T follicular helper cell (primary cell): ENCODE measurements at places on chromosomes 1 and 21.

DNA sequence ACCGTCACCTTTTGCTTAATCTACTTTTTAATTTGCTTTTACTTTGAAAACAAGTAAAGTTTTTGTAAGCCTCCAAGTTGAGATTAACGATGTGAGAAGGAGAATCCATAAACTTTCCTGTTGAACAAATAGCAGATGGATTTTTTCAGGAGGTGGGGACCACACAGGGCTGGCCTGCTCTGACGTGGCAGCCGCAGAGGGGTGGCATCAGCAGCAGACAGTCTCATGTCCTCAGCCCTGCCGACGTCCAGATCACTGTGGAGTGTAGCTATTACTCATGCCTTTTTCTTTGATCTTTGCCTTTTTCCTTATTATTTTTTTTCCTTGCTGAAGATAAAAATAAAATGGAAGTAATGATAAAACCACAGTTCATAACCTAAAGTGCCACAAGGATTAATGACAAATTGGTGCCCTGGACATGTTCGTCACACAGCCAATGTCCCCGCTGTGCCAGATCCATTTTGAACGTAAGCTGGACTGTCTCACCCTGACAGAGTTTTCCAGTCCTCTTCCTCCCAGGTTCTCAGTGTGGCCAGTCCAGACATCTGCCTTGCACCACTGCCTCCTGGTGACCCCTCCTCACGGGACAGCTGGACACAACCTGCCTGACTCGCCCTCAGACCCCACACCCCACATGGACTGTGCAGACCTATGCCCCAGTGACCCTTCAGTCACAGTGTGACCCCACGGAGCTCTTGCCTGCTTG is 15.4 kb upstream of the ZBTB21 start:
- no peak for DNase-seq

GRCh38 chr1:50917138-50918137 is 42.6 kb downstream of the FAF1 start:
- DNase-seq = no peak

DNA sequence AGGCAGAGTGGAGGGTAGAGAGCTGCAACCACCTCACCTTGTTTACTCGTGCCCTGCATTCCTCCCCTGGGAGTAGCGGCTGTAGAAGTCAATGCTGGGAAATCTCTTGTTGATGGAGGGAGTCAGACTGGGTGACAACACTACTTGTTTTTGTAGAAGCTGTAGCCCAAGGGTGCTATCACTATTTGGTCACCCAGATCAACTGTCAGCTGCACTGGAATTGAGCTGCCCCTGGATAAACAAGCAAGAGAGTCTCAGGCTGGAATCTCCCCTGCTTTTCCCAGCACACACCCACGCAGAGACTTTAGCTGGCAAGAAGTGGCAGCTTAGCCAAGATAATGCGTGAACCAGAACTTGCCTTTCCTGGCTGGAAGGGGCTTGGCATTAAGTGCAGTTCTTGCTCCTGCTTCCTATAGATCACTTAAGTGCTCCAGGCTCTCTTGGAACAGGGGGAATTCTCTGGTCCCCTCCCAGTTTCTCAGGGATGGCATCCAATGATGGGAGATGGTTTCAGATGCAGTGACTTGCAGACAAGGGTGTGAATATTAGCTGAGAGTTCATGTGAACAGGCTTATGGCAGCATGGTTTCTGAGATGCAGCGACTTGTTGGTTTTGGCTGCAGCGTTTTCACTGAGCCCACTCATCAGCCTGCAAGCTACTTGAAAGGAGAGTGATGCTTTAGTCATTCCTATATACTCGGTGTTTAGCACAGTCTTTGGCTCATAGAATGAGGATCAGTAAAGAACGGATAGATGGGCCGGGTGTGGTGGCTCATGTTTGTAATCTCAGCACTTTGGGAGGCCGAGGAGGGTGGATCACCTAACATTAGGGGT is 16.8 kb downstream of the ATP2B4 start:
- no peak for DNase-seq

DNA sequence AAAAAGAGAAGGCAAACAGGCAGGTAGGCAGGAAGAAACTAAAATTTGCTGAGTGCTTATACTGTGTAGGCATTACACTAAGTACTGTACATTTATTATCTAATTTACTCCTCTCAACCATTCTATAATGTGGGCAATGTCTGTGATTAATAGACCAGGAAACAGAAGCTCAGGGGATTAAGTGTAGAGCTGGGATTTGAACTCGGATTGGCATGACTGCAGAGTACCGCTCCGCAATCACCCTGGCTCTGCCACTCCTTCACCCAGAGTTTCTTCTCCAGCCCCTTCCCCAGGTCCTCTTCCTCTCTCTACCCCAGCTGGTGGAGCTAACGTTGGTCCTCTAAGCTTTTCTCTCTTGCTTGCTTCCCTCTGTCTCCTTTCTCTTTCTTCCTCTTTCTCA is 11.5 kb upstream of the S100A2 start:
- DNase-seq = no peak

DNA sequence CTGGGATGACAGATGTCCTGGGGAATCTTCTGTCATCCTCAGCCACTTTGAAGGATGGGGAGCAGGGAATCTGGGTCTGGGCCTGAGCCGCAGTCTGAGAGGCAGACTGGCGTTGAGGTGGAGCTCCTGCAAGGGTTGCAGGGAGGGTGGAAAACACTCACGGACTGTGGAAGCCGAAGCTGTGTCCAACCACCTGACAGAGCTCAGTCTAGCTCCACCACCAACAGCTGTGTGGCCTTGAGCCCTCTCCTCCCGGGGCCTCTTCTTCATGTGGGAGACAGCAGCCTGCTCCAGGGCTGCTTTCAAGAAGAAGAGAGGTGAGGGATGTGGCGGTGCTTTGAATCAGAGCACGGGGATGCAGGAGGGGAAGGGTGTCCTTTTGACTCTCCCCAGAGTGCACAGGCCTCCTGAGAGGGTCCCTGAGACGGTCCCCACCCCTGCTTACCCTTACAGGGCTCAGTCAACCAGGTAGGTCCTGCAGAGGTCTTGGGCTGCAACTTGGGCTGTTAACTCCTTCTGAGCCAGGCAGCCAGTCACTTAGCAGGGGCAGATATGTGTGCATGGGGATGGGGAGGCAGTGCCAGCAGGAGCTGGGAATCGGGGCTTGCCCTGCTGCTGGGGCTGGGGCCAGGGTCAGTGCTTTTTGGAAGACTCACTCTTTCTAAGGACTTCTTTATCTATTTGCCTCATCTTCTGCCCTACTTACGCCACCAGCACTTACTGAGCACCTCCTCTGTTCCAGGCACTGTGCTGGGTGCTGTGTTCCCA is 216.3 kb downstream of the PTPRU start:
- DNase-seq = no peak

DNA sequence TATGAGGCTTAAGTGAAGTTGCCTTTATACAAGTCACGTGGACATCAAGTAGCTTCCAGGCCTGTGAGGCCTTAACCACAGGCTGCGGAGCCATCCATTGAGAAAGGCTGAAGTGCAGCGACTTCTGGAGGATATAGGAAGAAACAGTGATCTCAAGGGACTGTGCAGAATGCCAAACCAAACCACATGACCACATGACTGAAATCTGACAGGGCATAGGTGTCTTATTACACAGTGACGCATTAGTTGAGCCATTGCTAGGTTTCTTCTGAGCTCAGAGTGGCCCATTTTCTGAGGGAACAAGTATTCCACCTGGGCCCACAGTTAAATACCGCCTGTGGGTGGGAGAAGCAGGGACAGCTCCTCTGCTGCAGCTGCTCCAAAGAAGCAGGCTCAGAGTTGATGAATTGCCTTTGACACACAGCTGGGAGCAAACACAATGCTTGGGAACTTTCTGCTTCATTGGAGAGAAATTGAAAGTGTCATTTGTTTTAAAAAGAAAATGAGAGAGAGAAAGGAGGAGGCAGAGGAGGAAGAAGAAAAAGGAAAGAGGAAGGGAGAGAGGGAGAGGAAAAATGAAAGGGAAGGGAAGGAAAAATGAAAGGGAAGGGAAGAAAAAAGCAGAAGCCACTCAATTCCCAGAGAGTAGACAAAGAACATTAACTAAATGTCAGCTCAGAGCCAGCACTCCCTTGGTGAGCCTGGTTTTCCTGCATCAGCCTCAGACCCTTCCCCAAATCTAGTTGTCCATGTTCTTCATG is 94.4 kb downstream of the COLGALT2 start:
- DNase-seq = no peak

DNA sequence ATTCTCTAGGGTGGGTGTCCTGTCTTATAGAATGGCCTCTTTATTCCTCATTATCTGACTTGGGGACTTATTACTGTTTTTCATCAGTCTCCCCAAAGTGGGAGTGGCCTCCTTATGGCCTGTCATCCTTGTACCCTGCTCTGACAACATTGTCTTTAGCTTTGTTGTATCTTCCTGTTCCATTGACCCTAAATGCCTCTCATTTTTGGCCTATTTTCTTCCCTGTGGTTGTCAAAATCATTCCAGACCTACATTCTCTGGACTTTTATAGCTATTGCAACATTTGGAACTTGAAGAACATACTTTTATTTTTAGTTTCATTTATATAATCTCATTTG is 9.7 kb downstream of the SFT2D2 start:
- no peak for DNase-seq

- DNase-seq = no peak
Observed at GRCh38 chr1:43352351-43352705, 6.5 kb upstream of the CDC20 start.

DNA sequence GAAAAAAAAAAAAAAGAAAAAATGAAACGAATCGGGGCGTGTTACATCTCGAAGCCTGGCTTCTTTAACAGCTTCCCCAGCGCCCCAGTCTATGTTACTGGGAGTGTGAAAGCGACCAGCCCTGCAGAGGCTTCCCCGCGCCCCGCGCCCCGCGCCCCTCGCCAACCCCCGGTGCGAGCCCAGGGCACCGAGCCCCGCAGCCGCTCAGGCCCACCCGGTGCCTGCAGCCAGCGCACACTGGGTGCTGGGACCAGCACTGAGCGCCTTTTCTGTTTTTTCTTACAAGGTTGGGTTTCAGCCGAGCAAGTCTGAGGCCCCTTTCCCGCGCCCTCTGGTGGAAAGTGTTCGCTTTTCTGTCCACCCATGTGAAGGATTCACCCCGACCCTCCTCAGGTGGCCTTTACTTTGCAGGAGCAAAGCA is 42.1 kb upstream of the ZNF496 start:
- peak; percentile 36 for DNase-seq

DNA sequence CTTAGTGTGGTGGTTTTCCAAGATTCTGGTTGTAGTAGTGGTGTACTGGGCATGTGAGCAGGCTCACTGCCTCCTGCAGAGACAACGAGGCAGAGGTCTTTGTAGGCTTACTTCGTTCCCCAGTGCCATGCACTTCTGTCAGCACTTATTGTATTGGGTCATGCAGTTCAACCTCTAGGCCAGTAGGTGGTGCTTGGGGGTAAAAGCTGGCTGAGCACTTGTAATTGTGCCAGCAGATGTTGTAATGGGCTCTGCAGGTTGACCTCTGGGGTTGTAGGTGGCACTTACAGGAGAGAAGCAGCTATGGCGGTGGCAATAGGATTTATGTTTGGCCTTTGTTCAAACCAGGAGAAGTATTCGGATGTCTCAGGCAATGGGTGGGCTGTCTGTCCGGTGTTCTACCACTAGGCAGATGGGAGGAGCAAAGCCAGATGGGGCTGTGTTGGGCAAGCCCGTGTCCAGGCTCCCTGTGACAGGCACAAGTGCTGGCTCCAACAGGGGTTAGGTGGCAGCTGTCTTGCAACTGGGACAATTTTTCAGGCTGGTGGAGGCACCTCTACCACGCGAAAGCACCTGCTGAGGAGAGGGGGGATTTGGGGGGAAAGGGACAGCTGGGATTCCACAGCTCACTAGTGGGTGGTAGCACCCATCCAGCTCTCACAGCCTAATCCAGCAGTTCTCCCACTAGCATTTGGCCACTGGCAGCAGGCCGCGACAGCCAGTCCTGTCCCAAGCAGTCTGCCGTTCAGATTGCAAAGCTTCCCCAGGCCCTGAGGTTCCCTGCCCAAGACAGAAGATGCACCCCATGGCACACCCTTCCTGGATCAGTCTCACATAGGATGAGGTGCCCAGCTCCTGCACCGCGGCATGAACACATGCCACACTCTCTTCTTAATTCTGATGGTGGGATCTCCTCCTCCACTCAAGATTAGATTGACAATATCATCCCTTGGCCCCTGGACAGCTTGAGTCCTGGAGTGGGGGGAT is 274.5 kb downstream of the CTH start:
- peak; percentile 8 for DNase-seq

GRCh38 chr1:31776516-31776915 is 12.4 kb upstream of the ADGRB2 start:
- no peak for DNase-seq

DNA sequence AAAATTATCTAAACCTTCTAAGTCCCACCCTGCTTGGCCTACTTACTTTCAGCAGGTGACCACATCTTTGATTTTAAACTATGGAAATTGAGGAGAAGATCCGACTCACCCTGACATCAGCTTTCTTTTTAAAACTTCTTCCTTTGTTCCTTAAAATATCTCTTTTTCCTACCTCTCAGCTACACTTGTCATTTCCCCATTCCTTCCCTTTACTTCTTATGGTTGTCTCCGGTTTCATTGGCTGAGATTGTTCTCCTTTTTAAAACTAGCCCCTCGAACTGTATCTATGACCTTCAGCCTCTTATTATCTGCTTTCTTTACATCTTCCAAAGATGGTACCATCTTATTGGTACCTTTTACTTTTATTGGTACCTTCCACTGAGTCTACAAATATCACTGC is 87.8 kb upstream of the NRIP1 start:
- no peak for DNase-seq

DNA sequence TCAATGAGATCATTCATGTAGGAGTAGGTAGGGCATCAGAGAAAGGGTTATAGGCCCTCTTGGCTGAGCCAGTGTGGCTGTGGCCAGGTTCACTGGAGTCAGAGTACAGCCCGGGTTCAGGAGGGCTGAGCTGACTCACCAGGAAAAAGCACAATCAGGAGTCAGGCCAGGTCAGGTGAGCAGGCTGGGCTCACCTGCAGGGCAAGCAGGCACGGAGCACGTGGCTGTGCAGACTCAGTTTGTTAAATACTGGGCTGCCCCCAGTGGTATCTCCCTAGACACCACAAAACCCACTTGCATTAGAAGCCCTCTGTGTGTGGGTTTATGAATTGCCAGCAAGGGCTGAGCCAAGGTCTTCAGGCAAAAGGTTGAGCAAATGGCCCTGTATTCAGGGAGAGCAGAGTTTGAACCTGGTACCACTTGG is 122.1 kb upstream of the SERBP1 start:
- DNase-seq = no peak

DNA sequence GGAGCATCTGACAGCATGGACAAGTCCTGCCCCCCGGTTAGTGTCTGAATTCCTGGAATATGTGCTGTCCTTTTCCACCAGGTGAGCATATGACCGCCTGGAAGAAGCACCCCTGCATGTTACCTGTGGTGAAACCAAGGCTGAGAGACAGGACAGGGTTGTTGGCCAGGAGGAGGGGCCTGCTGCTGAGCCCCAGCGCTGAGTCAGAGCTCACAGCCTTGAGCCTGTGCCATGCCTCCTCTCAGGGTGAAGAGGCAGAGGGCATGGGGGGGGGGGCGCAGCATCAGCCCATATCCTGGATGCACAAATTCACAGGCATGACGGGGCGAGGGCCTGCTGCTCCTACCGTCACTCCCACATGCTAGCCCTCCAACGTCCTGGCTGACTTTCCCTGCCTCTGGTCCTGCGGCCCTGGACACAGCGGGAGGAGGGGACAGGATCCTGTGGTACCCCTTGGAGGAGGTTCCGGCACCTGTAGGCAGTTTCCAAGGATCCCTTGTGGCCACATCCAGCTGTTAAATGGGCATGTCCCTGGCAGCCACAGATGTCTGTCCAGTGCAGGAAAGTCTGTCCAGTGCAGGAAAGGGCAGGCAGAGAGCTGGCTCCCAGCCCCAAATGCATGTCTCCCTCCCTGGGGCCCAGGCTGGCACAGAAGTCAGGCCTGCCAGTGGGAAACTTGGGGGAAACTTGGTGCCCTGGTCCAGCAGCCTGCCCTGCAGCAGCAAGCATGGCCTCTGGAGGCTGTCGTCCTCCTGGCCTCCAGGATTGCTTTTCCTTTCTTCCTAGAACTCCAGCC is 23.9 kb downstream of the TTC34 start:
- DNase-seq = no peak
